ENCODE measurements at places on chromosomes 1 and 21.
A peak's percentile ranks its signal among the peaks of the same experiment; 100 is the strongest.

GRCh38 chr1:118244194-118244593 lies 59.2 kb upstream of the SPAG17 start:
- no peak overlapping the region for H3K4me3 ChIP-seq
- H3K4me1 ChIP-seq: no peaks in the 10 kb centered on the region
- no peaks in the 10 kb centered on the region for H3K36me3 ChIP-seq
- H3K27me3 ChIP-seq: no peaks in the 10 kb centered on the region
- no peak overlapping the region for H3K27ac ChIP-seq
- no peak for DNase-seq

DNA sequence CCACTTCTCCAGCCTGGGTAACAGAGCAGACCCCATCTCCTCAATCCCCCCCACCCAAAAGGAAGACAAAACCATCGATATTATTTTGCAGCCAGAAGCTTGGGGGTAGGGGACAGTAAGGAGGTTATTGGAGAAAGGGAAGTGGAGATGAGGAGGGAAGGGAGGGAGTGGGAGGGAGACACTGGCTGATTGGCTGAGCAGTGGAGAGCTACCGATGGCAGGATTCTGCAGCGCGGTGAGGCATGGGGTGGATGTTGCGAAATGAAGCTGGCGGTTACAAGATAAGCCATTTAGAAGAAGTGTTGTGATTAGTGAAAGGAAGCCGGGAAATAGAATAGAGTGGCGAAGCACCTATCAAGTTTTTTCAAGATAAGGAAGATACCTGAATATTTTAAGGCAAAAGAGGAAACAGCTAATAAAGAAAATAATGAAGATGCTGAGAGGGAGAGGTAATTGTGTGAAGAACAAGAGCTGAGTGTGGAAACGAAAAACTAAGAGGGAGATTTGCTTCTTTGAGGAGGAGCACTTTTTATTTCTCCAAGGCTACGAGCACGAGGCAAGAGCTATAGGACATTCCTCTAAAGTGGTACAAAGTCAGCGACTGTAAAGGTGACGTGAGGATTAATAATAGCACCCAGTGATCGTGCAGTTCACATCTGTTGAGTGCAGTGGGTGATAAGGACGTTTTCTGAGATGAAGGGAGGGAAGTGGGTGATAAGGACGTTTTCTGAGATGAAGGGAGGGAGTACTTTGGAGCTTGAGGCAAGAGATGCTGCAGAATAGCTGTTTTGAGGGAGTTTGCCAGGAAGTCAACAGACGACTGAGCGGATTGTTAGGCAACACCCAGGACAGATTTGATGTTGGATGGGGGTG lies 103.2 kb upstream of the KIF26B start:
- peak; percentile 30 for DNase-seq
- peaks cover 16% of the 10 kb centered on the region for H3K4me1 ChIP-seq
- H3K27me3 ChIP-seq: peaks cover 3% of the 10 kb centered on the region
- H3K36me3 ChIP-seq: no peaks in the 10 kb centered on the region

- no peaks in the 10 kb centered on the region for H3K27me3 ChIP-seq
- no peak overlapping the region for H3K4me3 ChIP-seq
- peak overlapping the region; percentile 15 for H3K27ac ChIP-seq
- peaks cover 71% of the 10 kb centered on the region for H3K36me3 ChIP-seq
- DNase-seq: no peak
These were observed 28.4 kb downstream of the TRIM45 start for GRCh38 chr1:117093091-117093534.

GRCh38 chr1:234433563-234434285 lies 45.3 kb downstream of the TARBP1 start:
- H3K36me3 ChIP-seq: peaks cover 56% of the 10 kb centered on the region
- no peak for DNase-seq
- no peak overlapping the region for H3K27ac ChIP-seq
- peaks cover 25% of the 10 kb centered on the region for H3K4me1 ChIP-seq
- no peak overlapping the region for H3K4me3 ChIP-seq

- DNase-seq: no peak
- H3K27me3 ChIP-seq: no peaks in the 10 kb centered on the region
- no peak overlapping the region for H3K4me3 ChIP-seq
- H3K4me1 ChIP-seq: peaks cover 13% of the 10 kb centered on the region
These were observed 22.2 kb downstream of the FAM151A start for GRCh38 chr1:54600947-54601721.

GRCh38 chr1:117568999-117569398 lies 36.8 kb upstream of the TENT5C start:
- H3K36me3 ChIP-seq: no peaks in the 10 kb centered on the region
- peaks cover 24% of the 10 kb centered on the region for H3K4me1 ChIP-seq
- no peak overlapping the region for H3K4me3 ChIP-seq
- H3K27ac ChIP-seq: no peak overlapping the region

GRCh38 chr1:100735244-100735643 lies 15.7 kb downstream of the VCAM1 start:
- H3K4me1 ChIP-seq: no peaks in the 10 kb centered on the region
- no peak overlapping the region for H3K4me3 ChIP-seq
- no peak for DNase-seq
- no peaks in the 10 kb centered on the region for H3K36me3 ChIP-seq
- no peak overlapping the region for H3K27ac ChIP-seq
- H3K27me3 ChIP-seq: peaks cover 4% of the 10 kb centered on the region

- no peak overlapping the region for H3K27ac ChIP-seq
- peaks cover 13% of the 10 kb centered on the region for H3K27me3 ChIP-seq
- H3K36me3 ChIP-seq: no peaks in the 10 kb centered on the region
- H3K4me1 ChIP-seq: no peaks in the 10 kb centered on the region
These were observed 17.7 kb downstream of the PLA2G5 start for GRCh38 chr1:20087668-20088067.

- H3K4me3 ChIP-seq: no peak overlapping the region
- no peaks in the 10 kb centered on the region for H3K27me3 ChIP-seq
- no peaks in the 10 kb centered on the region for H3K36me3 ChIP-seq
- DNase-seq: no peak
- no peaks in the 10 kb centered on the region for H3K4me1 ChIP-seq
These were observed 8.9 kb downstream of the SETSIP start for GRCh38 chr1:92066321-92066720.

GRCh38 chr1:41935226-41935625 lies 16.5 kb upstream of the HIVEP3 start:
- H3K27me3 ChIP-seq: no peaks in the 10 kb centered on the region
- DNase-seq: no peak
- no peak overlapping the region for H3K27ac ChIP-seq
- peaks cover 3% of the 10 kb centered on the region for H3K36me3 ChIP-seq
- no peak overlapping the region for H3K4me3 ChIP-seq

DNA sequence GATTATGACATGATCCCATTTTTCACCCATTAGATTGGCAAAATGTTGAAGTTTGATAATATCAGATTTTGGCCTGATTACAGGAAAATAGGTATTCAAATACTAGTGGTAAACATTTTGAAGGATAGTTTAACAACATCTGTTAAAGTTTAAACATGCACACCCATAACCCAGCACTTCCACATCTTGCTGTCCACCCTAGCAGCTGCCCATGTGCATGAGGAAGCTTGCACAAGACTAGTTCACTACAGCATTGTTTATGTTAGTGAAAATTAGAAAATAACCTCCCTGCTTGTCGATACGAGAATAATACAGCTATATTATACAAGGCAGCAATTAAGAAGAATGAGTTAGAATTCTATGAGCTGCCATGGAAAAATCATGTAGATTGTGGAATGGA lies 127.6 kb downstream of the C1orf21 start:
- no peaks in the 10 kb centered on the region for H3K36me3 ChIP-seq
- peaks cover 18% of the 10 kb centered on the region for H3K27me3 ChIP-seq
- H3K4me1 ChIP-seq: no peaks in the 10 kb centered on the region
- no peak overlapping the region for H3K4me3 ChIP-seq
- DNase-seq: no peak
- H3K27ac ChIP-seq: no peak overlapping the region

DNA sequence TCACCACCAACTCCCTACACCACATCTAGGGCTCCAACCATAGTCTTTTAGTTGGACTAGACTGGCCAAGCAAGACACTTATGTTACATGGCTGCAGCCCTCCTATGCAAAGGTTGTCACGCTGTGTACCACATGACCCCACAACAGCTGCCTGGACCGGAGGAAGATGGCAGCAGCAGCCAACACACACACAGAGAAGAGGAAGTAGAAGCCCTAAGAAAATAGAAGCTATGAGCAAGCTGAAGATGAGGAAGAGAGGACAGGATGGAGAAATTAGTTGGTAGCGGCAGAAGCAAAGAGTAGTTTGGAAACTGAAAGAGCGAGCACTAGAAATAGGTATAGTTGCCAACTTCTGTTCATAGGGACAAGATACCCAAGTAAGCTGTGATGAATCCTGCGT lies 60.8 kb upstream of the RALGPS2 start:
- no peaks in the 10 kb centered on the region for H3K4me1 ChIP-seq
- H3K36me3 ChIP-seq: no peaks in the 10 kb centered on the region
- no peak overlapping the region for H3K27ac ChIP-seq
- H3K27me3 ChIP-seq: peaks cover 3% of the 10 kb centered on the region
- H3K4me3 ChIP-seq: no peak overlapping the region

DNA sequence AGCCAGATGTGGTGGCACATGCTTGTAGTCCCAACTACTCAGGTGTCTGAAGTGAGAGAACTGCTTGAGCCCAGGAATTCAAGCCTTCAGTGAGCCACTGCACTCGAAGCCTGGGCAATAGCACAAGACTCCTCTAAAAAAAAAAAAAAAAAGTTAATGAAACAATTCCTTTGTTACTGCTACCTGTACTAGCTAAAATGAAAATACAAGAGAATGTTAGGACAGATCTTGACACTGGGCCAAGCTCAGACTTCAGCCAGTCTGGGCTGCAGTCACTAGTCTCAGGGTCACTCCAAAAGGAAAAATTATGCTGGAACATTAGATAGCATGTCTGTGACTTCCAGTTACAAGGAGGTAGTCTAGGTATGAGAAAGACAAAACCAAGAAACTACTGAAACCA lies 56.5 kb downstream of the TRIM33 start:
- no peak overlapping the region for H3K27ac ChIP-seq
- H3K4me1 ChIP-seq: peaks cover 9% of the 10 kb centered on the region
- H3K27me3 ChIP-seq: no peaks in the 10 kb centered on the region
- no peak for DNase-seq

DNA sequence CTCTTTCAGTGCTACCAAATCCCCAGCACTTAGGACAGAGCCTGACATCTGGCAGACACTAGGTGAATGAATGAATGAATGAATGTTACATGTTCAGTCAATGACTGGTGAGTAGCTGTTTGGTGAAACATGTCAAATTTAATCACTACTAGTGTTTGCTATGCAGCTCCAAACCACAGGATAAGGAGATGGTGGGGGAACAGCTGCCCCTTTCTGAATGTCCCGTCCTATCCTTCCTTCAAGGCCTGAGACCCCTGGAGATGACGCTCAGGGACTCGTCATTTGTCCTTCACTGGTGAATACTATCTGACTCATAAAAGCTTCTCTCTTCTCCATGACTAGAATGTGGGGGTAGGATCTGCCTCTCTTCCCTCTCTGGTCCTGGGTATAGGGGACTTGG lies 175.4 kb downstream of the HIVEP3 start:
- no peak overlapping the region for H3K4me3 ChIP-seq
- DNase-seq: no peak
- H3K4me1 ChIP-seq: peaks cover 73% of the 10 kb centered on the region
- no peaks in the 10 kb centered on the region for H3K27me3 ChIP-seq
- no peak overlapping the region for H3K27ac ChIP-seq

DNA sequence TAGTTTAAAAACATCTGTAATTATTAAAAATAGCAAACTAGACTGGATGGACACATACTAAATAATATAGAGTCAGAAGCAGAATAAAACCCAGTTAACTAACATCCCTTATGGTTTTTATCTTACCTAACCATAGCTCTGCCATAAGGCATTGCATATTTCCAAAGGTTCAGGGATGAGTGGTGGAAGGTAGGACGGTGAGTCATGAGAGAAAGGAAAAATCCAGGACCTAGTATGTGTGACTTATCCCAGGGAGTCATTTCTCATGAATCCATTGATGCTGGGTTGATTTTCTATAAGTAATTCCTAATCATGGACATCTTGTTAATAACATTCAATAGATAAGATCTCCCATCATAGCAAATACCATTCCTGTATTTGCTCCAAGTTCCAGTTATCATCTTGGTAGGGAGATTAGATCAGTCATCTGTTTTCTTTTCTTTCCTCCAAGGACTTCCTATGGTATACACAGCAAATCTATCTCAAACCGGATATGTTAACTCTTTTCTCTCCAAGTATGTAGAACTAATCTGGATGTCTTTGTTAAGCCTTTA lies 490.7 kb upstream of the B3GALT2 start:
- no peak for DNase-seq
- no peaks in the 10 kb centered on the region for H3K27me3 ChIP-seq
- no peak overlapping the region for H3K4me3 ChIP-seq
- peaks cover 7% of the 10 kb centered on the region for H3K4me1 ChIP-seq

GRCh38 chr1:185487026-185487425 lies 170.0 kb upstream of the IVNS1ABP start:
- no peaks in the 10 kb centered on the region for H3K27me3 ChIP-seq
- no peak for DNase-seq
- peaks cover 2% of the 10 kb centered on the region for H3K4me1 ChIP-seq
- H3K36me3 ChIP-seq: no peaks in the 10 kb centered on the region

DNA sequence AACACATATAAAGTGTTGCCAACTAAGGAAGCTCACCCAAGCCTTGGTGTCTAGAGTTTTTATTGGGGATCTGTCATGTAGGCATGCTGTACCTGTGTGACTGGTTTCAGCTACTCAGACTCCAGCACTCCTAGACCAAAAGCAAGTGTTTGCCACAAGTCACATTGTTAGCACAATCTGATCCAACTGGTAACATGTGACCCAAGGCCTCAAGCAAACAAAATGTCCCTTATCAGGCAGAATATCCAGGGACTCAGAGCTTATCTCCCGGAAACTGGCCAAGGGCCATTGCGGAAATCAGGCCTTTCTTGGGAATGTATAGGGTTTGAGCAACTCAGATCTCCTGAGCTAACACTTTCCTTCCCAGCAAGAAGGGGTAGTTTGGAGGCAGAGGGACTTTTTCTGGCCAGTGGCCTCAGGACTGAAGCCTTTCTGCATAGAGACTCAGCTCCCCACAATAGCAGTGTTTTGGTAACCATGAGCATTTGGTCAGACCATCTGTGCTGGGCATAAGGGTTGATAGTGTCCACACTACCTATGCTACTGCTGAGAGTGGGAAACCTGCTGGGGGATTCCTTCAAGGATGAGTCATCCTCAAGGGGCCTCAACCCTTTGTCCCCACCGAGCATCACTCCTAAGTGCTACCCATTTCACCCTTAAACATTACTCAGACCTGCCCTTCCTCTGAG lies 29.6 kb downstream of the NHLH2 start:
- H3K27me3 ChIP-seq: peaks cover 21% of the 10 kb centered on the region
- no peak overlapping the region for H3K4me3 ChIP-seq
- DNase-seq: no peak
- H3K4me1 ChIP-seq: no peaks in the 10 kb centered on the region
- H3K27ac ChIP-seq: no peak overlapping the region
- H3K36me3 ChIP-seq: no peaks in the 10 kb centered on the region

- peaks cover 43% of the 10 kb centered on the region for H3K27me3 ChIP-seq
- peaks cover 5% of the 10 kb centered on the region for H3K4me1 ChIP-seq
- no peak overlapping the region for H3K4me3 ChIP-seq
- H3K36me3 ChIP-seq: no peaks in the 10 kb centered on the region
- DNase-seq: no peak
These were observed 22.9 kb downstream of the ADAM30 start for GRCh38 chr1:119873135-119874015.
